ENCODE measurements at places on chromosomes 6 and 20.

DNA sequence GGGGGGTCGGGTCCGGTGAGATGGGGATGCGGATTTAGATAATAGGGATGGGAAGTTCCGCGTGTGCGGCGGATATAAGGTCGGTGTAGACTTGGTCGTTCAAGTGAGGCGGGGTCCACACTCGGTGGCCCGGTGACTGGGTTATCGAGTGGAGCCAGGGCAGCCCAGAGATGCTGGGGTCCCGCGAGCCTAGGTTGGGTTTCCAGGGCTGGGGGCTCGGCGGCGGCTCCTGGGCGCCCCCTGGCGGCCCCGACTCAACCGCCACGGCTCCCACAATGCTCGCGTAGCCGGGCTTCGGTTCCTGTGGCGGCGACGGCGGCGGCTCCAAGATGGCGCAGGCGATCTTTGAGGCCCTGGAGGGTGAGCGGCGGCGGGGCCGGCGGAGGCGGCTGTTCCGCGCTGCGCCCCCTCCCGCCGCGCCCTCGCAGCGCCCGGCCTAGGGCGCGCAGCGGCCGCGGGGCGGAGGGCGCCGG, at the start of gene ZNF341:
Gene ZNF341 (plus strand): TSS at position 304 of the 473 bp plus-strand sequence. CDS start 26 bp downstream, at position 330.
- H3K27me3 ChIP-seq: no peaks in the 10 kb centered on the region
- H3K4me3 ChIP-seq: peak within 1 kb of the TSS; percentile 62
- peak; percentile 87 for DNase-seq
- no peaks in the 10 kb centered on the region for H3K36me3 ChIP-seq
- H3K27ac ChIP-seq: peak within 1 kb of the TSS; percentile 72

DNA sequence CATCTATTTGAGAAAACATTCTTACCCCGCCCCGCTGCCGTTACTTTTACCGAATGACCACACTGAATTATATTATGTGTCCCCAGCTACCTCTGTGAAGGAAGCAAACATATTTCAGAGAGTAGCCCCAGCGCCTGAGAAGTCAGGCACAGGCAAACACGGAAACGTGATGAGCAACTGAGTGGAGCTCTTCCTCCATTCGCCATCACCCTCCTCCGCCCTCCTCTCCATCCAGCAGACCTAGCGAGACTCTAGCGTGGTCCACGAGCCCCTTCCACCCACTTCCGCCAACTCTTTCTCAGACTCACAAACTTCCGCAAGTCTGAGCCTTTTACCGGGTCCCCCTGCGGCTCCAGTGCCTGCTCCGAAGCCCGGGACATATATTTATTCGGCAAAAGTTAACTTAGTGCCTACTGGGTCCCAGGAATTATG, 582 bp downstream of the SNRPB start:
- H3K27ac ChIP-seq: peak overlapping the region; percentile 98
- peaks cover 20% of the 10 kb centered on the region for H3K4me1 ChIP-seq
- H3K4me3 ChIP-seq: peak overlapping the region; percentile 94
- H3K36me3 ChIP-seq: peaks cover 7% of the 10 kb centered on the region
- no peaks in the 10 kb centered on the region for H3K27me3 ChIP-seq
- DNase-seq: peak; percentile 67

- no peak overlapping the region for H3K4me3 ChIP-seq
- H3K27ac ChIP-seq: no peak overlapping the region
- H3K36me3 ChIP-seq: no peaks in the 10 kb centered on the region
Measured at GRCh38 chr6:140203661-140204147, 829.3 kb upstream of the CITED2 start.

GRCh38 chr6:3455147-3455568, 1.7 kb downstream of the SLC22A23 start:
- peaks cover 37% of the 10 kb centered on the region for H3K27me3 ChIP-seq
- H3K27ac ChIP-seq: no peak overlapping the region
- peak overlapping the region; percentile 56 for H3K4me3 ChIP-seq
- DNase-seq: peak; percentile 52
- H3K36me3 ChIP-seq: no peaks in the 10 kb centered on the region
- peaks cover 11% of the 10 kb centered on the region for H3K4me1 ChIP-seq

- peaks cover 32% of the 10 kb centered on the region for H3K4me1 ChIP-seq
- peak overlapping the region; percentile 85 for H3K27ac ChIP-seq
- H3K4me3 ChIP-seq: no peak overlapping the region
- H3K27me3 ChIP-seq: no peaks in the 10 kb centered on the region
Measured at GRCh38 chr20:47487175-47487917, 14.3 kb upstream of the NCOA3 start.

DNA sequence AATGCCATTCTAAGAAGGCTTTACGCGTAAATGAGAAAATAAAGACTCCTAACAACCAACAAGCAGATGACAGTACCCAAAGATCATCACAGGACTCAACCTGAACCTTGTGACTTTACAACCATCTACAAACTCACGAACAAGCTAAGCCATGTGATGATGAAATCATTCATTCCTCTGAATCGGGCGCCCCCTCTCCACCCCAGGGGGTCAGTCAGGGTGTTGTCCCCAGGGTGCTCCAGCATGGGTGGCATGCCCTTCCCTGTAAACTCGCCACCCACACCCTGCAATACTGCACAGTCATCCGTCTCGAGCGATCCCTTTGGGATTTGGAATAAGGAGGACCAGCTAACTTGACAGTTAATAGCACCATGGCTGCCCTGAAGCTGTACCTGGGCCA, 12.6 kb downstream of the SERPINB6 start:
- no peak overlapping the region for H3K4me3 ChIP-seq
- no peaks in the 10 kb centered on the region for H3K4me1 ChIP-seq
- no peaks in the 10 kb centered on the region for H3K27me3 ChIP-seq
- H3K36me3 ChIP-seq: no peaks in the 10 kb centered on the region

DNA sequence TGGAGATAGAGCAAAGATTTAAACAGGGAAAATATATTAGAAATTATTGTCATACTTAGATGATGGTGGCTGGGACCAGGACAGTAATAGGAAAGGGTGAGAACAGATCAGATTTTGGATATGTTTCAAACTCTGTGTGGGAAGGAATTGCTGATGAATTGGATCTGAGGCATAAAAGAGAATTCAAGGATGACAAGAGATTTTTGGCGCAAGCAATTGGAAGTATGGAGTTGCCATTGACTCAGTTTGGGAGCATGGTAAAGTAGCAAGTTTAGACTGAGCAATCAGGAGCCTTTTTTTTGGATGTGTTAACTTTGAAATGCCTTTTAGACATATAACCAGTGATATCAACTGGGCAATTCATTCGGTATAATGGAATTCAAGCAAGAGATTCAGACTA, 14.4 kb downstream of the TAB2 start:
- peaks cover 6% of the 10 kb centered on the region for H3K36me3 ChIP-seq
- no peak overlapping the region for H3K27ac ChIP-seq
- H3K27me3 ChIP-seq: no peaks in the 10 kb centered on the region
- no peak for DNase-seq

GRCh38 chr6:125231574-125232343, 70.0 kb downstream of the HDDC2 start:
- no peak overlapping the region for H3K4me3 ChIP-seq
- no peak for DNase-seq
- H3K27me3 ChIP-seq: no peaks in the 10 kb centered on the region
- H3K4me1 ChIP-seq: no peaks in the 10 kb centered on the region
- no peaks in the 10 kb centered on the region for H3K36me3 ChIP-seq

DNA sequence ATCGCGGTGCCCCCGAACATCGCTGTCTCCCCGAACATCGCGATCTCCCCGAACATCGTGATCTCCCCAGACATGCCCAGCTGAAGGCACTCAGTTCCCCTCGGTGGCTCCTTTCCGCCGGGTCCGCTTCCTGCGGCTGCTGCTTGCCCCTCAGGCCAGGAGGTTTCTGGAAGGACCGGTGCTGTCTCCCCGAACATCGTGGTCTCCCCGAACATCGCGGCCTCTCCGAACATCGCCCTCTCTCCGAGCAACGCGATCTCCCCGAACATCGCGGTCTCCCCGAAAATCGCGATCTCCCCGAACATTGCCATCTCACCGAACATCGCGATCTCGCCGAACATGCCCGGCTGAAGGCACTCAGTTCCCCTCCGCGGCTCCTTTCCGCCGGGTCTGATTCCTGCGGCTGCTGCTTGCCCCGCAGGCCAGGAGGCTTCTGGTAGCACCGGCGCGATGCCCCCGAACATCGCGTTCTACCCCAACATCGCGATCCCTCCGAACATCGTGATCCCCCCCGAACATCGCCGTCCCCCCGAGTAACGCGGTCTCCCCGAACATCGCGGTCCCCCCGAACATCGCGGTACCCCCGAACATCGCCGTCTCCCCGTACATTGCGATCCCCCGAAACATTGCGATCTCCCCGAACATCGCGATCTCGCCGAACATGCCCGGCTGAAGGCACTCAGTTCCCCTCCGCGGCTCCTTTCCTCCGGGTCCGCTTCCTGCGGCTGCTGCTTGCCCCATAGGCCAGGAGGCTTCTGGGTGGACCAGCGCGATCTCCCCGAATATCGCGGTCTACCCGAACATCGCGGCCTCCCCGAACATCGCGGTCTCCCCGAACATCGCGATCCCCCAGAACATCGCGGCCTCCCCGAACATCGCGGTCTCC, 808 bp downstream of the ULBP1 start:
- H3K27me3 ChIP-seq: peaks cover 4% of the 10 kb centered on the region
- H3K4me1 ChIP-seq: peaks cover 8% of the 10 kb centered on the region
- H3K4me3 ChIP-seq: peak overlapping the region; percentile 52

DNA sequence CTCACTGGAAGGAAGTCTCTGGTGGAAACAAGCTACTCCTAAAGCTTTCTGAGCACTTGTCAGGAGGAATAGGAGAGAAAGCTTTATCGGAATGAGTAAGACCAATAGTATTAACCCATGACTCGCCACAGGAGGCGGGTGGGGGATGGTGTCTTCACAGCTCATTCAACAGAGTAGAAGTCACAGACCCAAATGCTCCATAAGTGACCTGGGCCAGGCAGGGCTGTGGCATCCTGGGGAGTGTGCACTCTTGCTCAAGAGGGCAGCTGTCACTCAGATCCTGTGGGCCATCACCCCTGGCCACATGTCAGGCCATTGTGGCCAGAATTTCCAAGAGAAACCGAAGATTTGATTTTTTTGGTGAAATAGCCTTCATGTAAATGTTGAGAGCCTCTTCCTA, 116.0 kb downstream of the SYCP2 start:
- H3K36me3 ChIP-seq: no peaks in the 10 kb centered on the region
- H3K4me3 ChIP-seq: no peak overlapping the region
- no peak overlapping the region for H3K27ac ChIP-seq
- H3K4me1 ChIP-seq: no peaks in the 10 kb centered on the region
- no peak for DNase-seq

DNA sequence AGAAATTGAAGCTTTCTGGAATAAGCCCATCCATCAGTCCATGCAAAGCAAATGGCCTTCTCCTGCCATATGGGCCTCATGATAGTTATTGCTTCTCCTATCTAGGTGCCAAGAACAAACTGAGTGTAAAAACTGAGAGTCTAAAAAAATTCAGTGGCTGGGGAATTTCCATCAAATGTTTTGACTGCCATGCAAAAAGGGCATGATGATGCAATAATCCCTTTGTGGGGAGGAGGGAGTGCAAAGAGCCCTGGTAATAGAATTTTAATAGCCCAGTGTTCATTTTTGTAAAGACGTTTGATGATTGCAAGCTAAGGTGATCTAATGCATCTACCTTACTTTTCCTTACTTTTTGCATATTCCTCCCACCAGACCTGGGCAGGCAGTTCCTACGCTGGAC, 683.7 kb downstream of the EPM2A start:
- no peaks in the 10 kb centered on the region for H3K27me3 ChIP-seq
- H3K36me3 ChIP-seq: no peaks in the 10 kb centered on the region
- H3K4me1 ChIP-seq: no peaks in the 10 kb centered on the region
- H3K27ac ChIP-seq: no peak overlapping the region
- no peak for DNase-seq

DNA sequence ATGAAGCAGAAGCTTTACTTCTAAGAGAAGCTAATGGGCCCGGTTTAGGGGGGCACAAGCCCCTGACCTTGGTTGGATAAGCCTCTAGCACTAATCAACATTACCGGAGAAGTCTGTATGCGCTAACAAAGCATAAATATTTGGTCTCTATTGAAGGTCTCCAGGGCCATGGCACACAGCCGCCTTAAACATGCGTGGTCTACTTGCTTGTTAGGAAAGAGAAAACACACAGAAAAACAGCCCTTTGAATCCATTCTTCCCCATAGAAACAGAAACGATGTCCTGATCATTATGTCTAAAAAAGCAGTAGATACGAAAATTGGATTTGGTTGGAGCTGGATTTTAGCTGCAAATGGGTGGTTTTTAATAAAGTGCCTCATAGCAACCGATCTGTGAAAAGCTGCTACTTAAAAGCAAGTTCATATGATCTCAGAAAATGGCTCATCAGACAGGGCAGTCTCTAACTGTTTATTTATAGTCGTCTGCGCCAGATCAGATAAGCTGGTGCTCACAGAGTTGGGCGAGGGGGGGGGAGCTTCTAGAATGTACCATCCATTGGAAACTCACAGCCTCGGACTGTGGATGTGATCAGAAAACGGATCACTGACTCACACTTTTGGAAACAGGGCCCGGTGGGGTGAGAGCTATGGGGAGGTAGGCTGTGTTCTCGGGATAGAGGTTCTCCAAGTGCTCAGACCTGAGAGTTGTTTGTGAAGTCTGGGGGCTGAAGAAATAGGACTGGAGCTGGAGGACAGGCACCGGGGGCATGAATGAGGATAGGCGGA, 35.3 kb upstream of the APCDD1L start:
- DNase-seq: no peak
- peaks cover 22% of the 10 kb centered on the region for H3K27me3 ChIP-seq
- no peaks in the 10 kb centered on the region for H3K36me3 ChIP-seq
- H3K4me3 ChIP-seq: no peak overlapping the region

GRCh38 chr6:105628156-105628860, 225.4 kb upstream of the PREP start:
- no peak overlapping the region for H3K27ac ChIP-seq
- no peaks in the 10 kb centered on the region for H3K4me1 ChIP-seq
- no peaks in the 10 kb centered on the region for H3K27me3 ChIP-seq
- DNase-seq: no peak

- H3K27me3 ChIP-seq: no peaks in the 10 kb centered on the region
- H3K36me3 ChIP-seq: no peaks in the 10 kb centered on the region
- no peak for DNase-seq
Measured at GRCh38 chr6:68990317-68990716, 355.2 kb downstream of the ADGRB3 start.

DNA sequence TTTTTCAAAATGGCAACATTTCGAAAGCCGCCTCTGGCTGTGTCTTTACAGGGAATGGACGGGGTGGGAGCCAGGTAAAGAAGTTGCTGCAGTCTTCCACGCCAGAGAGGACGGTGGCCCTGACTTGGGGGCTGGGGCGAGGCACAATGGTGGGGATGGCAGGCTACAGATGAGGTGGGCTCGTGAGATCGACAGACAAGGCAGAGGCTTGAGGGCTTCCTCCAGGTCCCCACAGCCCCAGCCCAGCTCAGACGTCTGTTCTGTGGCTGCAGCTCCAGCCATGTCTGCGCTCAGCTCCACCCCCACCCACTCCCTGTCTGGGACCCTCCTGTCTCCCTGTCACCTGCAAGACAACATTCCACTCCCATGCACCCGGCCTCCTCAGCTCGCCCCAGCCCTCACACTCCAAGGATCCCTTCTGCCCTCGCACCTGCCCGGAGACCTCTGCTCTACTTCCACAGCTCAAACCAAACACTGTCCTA, 7.4 kb upstream of the C20orf144 start:
- no peak overlapping the region for H3K27ac ChIP-seq
- no peaks in the 10 kb centered on the region for H3K27me3 ChIP-seq
- peaks cover 6% of the 10 kb centered on the region for H3K4me1 ChIP-seq
- peaks cover 8% of the 10 kb centered on the region for H3K36me3 ChIP-seq
- DNase-seq: no peak
- H3K4me3 ChIP-seq: no peak overlapping the region

Measured in T-cell (primary cell).